ENCODE measurements at places on chromosomes 6 and 20.

DNA sequence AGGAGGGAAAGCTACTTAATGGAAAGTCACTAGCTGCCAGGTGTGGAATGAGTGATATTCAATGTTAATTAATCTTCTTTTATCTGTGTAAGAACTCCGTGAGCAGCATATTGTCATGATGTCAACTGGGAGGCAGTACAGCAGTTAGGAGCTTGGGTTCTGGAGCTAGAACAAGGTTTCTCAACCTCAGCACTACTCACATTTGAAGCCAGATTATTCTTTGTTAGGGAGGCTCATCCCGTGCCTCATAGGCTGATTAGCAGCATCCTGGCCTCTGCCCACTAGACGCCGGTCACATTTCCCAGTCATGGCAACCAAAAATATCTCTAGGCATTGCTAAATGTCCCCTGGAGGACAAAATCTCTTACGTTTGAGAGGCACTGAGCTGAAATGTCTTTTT lies 41.2 kb downstream of the BCAS1 start:
- DNase-seq = no peak

DNA sequence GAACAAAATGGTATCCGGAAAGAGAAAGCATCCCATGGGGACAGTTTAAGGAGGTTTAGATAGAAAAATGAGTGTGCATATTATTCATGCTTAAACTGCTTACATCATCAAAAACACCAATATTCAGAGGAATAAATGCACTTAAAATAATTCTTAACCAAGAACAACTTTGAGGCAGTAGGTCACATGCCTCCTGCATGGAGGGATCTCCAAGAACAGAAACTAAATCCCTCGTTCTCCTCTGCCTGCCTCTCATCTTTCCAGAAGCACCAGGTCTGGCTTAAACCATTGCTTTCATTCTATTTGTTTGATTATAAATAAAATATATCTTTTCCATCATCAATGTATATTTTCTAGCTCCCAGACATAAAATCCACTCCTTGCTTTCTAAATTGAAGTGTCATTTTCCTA lies 103.5 kb upstream of the QKI start:
- DNase-seq = no peak

DNA sequence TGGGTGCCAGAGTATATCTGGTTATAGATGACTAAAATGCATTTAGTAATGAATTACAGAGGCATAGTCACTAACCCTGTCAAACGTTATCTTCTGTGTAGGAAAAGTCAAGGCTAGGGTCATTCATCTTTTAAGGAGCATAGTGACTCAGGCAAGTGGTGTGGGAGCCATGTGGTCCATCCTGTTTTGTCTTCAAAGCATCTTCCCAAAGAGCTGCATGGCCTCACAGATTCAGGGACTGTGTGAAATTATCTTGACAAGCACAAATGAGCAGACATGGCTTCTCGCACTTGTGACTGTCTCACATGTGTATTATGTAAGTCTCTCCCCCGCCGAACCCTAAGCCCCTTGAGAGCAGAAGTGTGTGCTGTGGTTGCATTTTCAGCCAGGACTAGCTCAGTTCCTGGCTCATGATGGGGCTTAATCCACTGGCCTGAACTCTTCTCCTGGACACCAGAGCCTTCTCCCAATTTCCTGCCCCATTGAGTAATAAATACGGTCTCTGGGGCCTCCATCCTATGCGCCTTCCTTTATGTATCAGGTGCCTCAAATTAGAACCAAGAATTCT lies 769.1 kb downstream of the QKI start:
- DNase-seq = no peak

- no peak for DNase-seq
Measured at GRCh38 chr6:2126351-2126750, 119.1 kb downstream of the GMDS start.

DNA sequence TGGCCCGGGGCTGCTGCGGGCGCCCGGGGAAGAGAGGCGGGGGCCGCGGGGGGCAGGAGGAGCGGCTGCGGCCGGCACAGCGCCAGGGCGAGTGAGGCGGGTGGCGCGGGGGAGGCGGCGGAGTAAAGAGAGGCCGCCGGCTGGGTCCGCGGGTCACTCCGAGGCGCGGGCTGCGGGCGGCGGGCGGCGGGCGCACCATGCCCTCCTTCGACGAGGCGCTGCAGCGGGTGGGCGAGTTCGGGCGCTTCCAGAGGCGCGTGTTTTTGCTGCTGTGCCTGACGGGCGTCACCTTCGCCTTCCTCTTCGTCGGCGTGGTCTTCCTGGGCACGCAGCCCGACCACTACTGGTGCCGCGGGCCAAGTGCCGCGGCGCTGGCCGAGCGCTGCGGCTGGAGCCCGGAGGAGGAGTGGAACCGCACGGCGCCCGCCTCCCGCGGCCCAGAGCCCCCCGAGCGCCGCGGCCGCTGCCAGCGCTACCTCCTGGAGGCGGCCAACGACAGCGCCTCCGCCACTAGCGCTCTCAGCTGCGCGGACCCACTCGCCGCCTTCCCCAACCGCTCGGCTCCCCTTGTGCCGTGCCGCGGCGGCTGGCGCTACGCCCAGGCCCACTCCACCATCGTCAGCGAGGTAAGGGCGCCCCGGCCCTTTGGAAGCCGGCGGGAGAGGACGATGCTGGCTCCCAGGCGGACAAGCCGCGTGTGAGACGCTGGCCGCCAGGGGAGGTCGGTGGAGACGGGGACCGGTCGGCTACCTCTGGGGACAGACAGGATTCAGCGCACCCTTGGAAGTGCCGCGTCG lies at the start of gene SLC22A3:
Gene SLC22A3 (plus strand): TSS at position 156 of the 797 bp plus-strand sequence. CDS start 42 bp downstream, at position 198.
- DNase-seq = no peak

GRCh38 chr6:166624275-166624674 lies 2.8 kb downstream of the RPS6KA2 start:
- DNase-seq = no peak

GRCh38 chr20:16708602-16709001 lies 21.2 kb upstream of the SNRPB2 start:
- no peak for DNase-seq

DNA sequence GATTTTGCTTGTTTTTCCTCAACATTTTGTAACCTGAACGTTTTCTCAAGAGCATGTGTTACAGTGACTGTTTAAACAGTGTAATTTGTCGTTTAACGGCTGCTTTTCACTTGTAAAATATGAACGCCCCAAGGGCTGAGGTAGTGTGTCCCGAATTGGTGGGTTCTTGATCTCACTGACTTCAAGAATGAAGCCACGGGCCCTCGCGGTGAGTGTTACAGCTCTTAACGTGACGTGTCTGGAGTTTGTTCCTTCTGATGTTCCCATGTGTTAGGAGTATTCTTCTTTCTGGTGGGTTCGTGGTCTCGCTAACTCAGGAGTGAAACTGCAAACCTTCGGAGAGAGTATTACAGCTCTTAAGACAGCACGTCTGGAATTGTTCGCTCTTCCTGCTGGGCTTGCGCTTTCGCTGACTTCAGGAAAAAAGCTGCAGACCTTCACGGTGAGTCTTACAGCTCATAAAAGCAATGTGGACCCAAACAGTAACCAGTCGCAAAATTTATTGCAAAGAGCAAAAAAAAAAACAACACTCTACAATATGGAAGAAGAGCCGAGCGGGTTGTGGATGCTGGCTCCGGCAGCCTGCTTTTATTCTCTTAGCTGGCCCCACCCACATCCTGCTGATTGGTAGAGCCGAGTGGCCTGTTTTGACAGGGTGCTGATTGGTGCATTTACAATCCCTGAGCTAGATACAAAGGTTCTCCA lies 25.1 kb upstream of the TRIM27 start:
- no peak for DNase-seq

DNA sequence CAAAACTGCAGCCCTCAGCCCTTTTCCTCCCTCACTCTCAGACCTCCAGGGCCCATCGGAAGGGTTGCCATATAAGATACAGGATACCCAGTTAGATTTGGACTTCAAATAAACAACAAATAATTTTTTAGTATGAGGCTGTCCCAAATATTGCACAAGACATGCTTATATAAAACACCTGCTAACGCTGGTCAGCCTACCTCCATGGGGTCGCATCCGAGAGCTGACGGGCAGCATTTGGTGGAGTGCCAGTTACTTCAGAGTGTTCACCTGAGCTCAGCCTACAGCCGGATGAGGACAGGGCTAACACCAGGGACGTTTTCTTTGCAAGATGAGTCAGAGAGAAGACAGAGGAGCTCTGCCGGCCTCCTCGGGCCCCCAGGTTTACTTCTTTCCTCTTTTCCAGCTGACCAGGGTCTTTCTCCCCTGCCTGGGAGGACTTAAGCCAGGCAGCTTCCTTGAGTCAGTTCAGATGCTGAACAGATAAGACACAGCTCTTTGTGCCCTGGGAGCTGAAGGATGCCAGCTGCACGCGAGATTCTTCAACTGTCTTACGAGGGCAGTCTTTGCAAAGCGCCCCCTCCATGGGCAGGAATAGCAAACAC lies 141.2 kb upstream of the KCNG1 start:
- no peak for DNase-seq
